Cardiac ventricle fibroblast (primary cell): ENCODE measurements at places on chromosomes 2 and 18. TPM values are rescaled to one million over a fixed set of nuclear protein-coding genes. Genes with fewer than 3 reads are reported as not detected.

Gene INPP4A
- total RNA-seq = 13.4 and 16.6 TPM in 2 replicates

Gene TUBB8B
- 0.50 TPM in 1 of 2 replicates, not detected in the other for total RNA-seq

Gene RGPD3
- total RNA-seq = 0.24 and 0.50 TPM in 2 replicates

Gene KRTCAP3
- not detected in 2 replicates for total RNA-seq

Gene INO80C
- 4.3 and 9.5 TPM in 2 replicates for total RNA-seq

Gene UGT1A4
- 0.34 TPM in 1 of 2 replicates, not detected in the other for total RNA-seq

Gene KLHL41
- 1.00 and 1.7 TPM in 2 replicates for total RNA-seq

Gene RTN4
- total RNA-seq = 169 and 203 TPM in 2 replicates

Gene CD8B2
- not detected in 2 replicates for total RNA-seq

Gene AFF3
- total RNA-seq = 0.05 and 0.19 TPM in 2 replicates

Gene LYPD6B
- total RNA-seq = not detected in 2 replicates

Gene OSBPL1A
- total RNA-seq = 22.8 and 29.1 TPM in 2 replicates

Gene CACNB4
- 0.93 and 1.4 TPM in 2 replicates for total RNA-seq

Gene TMEM198
- 6.2 and 6.4 TPM in 2 replicates for total RNA-seq

Gene ABCG8
- not detected in 2 replicates for total RNA-seq

Gene NDUFAF7
- 8.0 and 13.2 TPM in 2 replicates for total RNA-seq

Gene PARD3B
- 2.4 and 2.9 TPM in 2 replicates for total RNA-seq

Gene ANO7
- 0.73 and 1.00 TPM in 2 replicates for total RNA-seq

Gene HDHD2
- total RNA-seq = 10.4 and 19.1 TPM in 2 replicates

Gene KANSL1L
- 12.7 and 17.5 TPM in 2 replicates for total RNA-seq

Gene CCDC148
- not detected in 2 replicates for total RNA-seq
